CD4-positive, CD25-positive, alpha-beta regulatory T cell (primary cell): ENCODE measurements at places on chromosomes 1 and 21.

GRCh38 chr1:24705260-24706073 is 39.8 kb upstream of the CLIC4 start:
- no peak for DNase-seq

DNA sequence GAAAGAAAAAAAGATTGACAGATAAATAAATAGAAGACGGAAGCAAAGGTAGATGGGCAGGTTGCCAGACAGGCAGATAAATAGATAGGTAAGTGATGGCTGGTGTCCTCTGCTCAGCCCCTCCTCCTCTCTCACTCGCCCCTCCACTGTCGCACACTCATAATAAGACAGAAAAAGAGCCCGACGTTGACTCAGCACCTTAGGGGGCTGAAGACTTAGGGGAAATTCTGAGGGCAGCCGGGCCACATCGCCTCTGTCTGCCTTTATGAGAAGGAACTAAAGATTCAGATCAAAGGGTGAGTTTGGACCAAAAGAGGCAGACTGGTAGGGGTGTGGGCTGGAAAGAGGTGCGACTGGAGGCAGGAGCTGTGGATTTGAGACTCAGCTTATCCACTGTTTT is 158.1 kb upstream of the IGSF21 start:
- no peak for DNase-seq

GRCh38 chr1:59486615-59487014 is 189.7 kb downstream of the FGGY start:
- DNase-seq: no peak

DNA sequence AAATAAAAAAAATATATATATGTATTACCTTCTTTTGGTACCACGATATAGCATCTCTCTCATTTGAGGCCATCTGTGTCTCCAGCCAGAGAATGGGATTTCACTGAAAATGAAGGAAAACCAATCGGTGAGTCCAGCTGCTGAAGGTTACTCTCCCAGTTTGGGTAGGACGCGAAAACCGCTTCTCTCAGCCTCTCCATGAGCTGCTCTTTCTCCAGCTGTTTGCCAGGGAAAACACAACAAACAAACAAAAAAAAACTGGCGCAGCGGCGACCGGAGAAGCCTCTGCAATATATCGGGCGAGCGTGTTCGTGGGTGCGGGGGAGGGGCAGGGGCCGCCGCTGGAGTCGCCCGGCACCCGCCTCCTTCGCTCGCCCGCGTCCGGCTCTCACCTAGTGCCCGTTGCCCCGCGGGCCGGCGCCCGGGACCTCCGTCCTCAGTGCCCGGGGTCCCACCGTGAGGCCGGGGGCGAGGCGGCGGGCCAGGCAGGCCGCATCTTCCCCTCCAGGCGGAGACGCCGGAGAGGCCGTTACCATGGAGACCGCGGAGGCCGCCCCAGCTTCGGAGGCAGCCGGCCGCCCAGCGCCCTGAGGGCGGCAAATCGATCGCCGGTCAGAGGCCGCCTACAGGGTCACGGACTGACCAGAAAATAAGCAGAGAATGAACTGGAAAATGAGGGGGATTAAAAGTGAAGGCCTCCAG is 504 bp downstream of the PHTF1 start:
- peak; percentile 67 for DNase-seq
